T-helper 1 cell treated with Interleukin-12 subunit alpha and Interleukin-12 subunit beta and Interleukin-4 antibody, amounts not matched to agents 30 ng/mL and 1 ng/mL, for 36 hours (primary cell): ENCODE measurements at places on chromosomes 6 and 20. TPM values are rescaled to one million over a fixed set of nuclear protein-coding genes. Genes with fewer than 3 reads are reported as not detected.

The SLC35D3 gene
- not detected in 2 replicates for total RNA-seq

The ZNF831 gene
- 6.4 TPM in 2 replicates for total RNA-seq

The DOK5 gene
- 1.6 and 3.1 TPM in 2 replicates for total RNA-seq

The MCHR2 gene
- not detected in 2 replicates for total RNA-seq

The ZNF334 gene
- 1.3 and 1.6 TPM in 2 replicates for total RNA-seq

The C6orf15 gene
- total RNA-seq, result not detected in 2 replicates

The VNN1 gene
- total RNA-seq, result not detected in 2 replicates

The FAM120B gene
- total RNA-seq, result 27.3 and 27.8 TPM in 2 replicates

The CST4 gene
- total RNA-seq, result not detected in 2 replicates

The NKAPL gene
- 0.17 TPM in 2 replicates for total RNA-seq

The MPC1 gene
- total RNA-seq, result 24.1 and 27.7 TPM in 2 replicates

The USP49 gene
- total RNA-seq, result 6.4 and 6.7 TPM in 2 replicates

The B3GAT2 gene
- not detected in 2 replicates for total RNA-seq

The WFDC12 gene
- total RNA-seq, result not detected in 2 replicates

The TFAP2D gene
- total RNA-seq, result not detected in 2 replicates
